ENCODE measurements at places on chromosomes 6 and 20.

DNA sequence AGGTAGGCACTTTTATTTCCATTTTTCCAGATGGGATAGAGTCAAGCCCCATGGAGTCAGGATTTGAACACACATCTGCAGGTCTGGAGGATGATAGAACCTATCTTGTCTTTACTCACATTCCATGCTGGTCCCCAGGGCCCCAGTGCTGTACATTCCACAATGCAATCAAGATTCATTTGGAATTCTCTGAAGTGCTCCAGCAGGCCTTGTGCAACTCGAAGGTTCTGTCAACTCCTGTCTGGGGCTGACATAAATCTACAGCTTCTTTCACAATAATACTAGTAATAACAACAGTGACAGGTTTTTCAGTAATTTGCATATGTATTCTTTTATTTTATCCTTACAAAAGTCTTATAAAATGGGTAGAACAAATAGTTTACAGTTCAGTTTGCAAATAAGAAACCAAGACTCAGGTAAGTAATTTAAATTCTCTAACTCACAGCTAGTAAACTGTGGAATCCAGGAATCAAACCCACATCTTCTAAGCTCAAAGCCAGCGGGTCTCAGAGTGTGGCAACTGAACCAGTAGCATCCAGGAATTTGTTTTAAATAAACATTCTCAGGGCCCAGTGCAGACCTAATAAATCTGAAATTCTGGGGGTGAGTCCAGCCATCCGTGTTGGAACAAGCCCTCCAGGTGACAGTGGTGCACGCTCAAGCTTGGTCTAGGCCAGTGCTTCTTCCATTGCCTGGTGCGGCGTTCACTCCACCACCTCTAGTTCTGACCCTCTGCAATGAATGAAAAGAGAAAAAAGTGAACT is 137.0 kb upstream of the TNFAIP3 start:
- no peak for DNase-seq

DNA sequence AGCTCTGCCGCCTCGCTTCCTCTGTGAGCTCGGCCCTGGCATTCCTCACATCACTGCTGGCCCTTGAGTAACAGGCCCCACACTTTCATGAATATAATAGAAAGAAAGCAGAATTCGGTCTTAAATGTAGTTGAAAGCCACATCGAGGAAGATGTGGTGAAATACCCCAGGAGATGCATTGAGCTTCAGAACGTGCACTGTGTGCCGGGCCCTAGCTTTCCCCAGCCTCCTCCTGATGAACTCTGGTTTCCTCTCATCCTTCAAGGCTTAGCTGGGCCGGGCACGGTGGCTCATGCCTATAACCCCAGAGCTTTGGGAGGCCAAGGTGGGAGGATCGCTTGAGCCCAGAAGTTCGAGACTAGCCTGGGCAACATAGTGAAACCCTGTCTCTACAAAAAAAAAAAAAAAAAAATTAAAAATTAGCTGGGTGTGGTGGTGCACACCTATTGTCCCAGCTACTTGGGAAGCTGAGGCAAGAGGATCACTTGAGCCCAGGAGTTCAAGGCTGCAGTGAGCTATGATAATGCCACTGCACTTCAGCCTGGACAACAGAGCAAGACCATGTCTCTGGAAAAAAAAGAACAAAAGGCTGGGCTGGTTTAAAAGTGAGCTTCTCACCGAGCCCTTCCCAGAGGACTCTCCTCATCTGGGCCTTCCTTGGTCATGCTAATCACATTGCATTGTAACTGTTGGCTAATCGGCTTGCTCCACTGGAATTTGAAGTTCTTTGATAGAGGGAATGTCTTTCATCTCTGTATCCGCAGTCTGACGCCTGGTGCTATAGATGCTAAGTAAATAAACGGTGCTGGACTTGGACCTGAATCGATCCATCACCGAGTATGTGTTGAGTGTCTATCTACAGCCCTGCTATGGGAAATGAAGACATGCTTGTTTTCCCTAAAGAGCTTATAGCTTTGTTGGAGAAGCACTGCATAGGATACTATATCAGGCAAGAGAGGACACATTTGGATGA is 43.8 kb upstream of the FOXQ1 start:
- DNase-seq: no peak

DNA sequence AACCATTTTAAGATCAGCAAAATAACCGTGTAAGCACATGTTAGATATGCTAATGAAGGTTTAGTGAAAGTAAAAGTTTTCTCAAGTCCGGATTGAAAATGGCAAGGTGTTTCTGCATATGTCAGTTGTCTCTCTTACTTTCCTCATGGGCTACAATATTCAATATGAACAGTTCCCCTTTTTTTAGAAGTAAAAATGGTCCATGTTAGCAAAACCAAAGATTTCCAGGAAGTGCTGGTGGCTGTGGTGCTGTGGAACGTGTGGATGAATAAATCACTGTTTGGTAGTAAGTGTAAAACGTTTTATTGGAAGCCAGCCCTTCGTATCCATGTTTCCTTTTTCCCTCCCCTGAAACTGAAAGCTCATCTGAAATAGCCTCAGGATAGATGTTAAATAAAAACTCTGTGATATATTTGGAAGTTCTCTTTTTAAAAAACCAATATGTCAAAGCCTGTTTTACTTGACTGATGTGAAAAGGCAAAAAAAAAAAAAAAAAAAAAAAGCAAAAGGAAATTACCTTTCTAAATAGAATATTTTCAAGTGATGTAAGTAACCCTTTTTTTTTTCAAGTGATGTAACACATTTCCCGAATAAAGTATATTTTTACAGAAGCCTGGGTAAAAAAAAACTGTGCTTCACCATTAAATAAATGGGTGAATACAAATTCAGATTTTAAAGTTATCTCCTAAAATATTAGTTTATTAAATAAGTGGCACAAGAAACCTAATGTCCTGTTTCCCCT is 41.9 kb downstream of the PLEKHG1 start:
- DNase-seq: no peak

GRCh38 chr20:38406476-38406875 is 28.7 kb downstream of the SNHG17 start:
- no peak for DNase-seq

DNA sequence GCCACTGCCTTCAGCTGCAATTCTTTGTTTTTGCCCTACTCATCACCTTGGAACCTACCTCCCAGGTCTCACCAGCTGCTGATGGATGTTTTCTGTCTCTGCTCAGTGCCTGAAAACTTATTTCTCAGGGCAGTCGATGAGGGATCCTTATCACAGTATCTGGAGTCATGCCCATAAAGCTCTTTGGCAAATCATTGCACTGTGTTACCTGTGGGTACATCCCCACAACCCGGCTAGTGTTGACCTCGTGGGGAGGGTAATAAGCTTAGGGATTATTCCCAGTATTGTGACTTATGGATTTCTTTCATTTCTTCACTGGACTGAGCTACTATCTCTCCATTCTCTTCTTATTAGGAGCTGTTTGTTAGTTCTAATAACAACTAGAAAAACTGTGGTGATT is 91.7 kb downstream of the ELOVL5 start:
- DNase-seq: no peak

- DNase-seq: no peak
Observed at GRCh38 chr6:167760979-167761793, 65.5 kb upstream of the AFDN start.

- no peak for DNase-seq
Observed at GRCh38 chr6:139468178-139468819, 93.9 kb upstream of the CITED2 start.

GRCh38 chr6:150741633-150742200 is 123.8 kb upstream of the MTHFD1L start:
- DNase-seq: no peak

DNA sequence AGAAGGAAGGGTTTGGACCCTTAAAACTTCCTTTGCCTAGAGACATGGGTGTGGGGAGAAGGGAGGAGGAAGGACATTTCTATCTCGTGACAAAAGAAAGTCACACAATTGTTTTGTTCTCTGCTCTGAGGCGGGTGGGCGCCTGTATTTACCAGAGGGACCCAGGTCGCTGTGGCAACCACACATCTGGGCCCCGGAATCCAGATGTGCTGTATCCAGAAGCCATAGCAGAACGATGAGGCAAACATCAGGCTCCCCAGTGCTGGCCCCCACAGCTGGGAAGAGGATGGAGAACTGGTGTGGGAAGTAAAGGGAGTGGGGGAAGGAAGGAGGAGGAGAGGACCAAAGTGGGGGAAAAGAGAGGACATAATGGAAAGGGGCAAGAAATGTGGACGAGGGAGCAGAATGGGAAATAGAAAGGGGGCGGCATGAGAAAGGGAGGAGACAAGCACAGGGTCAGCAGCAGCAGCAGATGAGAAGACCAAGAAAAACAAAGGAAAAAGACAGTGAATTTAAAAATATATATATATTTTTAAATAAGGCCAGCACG is 3.4 kb upstream of the TNXB start:
- no peak for DNase-seq

DNA sequence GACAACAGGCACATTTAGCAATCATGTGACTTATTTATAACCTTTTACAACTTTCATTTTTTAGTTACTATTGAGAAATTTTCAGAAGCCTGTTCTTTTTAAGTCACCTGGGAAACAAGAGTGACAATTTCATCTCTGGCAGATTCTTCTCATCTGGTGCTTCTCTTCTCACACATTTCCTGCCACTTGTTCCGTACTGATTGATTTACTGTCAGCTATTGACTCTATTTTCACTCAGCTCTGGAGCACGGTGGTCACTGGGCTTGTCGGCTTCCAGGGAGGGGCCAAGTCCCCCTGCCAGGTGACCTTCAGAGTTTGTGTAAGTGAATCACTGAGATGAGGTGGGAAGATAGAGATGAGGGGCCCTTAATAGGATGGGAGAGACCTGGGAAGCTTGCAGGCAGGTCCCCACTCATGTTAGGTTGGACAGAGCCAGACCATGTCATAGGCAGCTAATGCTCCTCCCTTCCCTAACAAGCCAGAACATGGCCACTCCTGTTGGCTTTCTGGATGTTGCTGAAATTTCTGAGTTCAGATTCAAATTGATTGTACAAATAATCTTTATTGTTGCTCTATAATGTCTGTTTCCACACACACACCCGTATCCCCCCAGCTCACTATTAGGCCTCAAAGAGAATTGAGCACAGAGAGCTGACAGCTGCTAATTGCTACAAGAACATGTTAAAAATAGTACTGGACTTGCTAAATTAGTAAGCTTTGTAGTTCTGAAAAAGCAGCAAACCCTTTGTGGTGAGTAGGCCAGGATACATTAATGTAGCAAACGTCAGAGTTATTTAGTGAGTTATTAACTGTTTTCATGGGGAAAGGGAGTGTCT is 13.3 kb downstream of the DUSP22 start:
- no peak for DNase-seq

DNA sequence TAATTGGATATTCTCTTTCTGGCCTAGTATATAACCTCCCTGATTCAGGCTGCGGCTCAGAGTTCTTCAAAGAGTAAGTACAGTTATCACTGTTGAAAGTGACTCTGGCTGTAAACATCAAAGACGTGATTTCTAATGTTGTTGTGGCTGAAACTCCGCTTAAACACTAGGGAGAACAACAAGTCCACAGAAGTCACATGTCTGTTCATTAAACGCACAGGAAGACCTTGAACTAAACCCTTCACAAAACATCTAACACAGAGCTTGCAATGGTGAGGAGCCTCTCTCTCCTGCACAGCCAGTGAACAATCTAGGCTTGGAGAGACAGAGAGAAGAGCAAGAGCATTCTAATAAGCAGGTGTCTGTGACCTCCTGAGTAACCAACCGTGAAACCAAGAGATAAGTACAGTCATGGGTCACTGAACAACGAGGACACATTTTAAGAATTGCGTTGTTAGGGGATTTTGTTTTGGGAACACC is 249.3 kb downstream of the PRKN start:
- DNase-seq: no peak

DNA sequence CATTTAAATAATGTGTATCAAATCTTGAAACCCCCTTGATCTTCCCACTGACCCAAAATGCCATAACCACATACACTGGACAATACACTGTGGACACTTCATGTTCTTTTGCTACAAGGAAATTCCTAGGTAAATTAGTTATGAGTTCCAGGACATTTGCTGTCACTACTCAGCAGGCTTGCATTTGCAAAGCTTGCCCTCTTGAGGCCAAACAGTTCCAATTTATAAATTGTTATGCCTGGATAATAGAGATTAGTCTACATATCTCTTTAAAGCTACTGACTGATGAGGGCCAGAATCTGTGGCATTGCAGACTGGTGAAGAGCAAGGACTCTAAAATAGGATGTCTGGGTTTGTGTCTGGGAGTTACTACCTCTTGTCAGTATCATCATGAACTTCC is 17.4 kb upstream of the RAB32 start:
- DNase-seq: no peak

DNA sequence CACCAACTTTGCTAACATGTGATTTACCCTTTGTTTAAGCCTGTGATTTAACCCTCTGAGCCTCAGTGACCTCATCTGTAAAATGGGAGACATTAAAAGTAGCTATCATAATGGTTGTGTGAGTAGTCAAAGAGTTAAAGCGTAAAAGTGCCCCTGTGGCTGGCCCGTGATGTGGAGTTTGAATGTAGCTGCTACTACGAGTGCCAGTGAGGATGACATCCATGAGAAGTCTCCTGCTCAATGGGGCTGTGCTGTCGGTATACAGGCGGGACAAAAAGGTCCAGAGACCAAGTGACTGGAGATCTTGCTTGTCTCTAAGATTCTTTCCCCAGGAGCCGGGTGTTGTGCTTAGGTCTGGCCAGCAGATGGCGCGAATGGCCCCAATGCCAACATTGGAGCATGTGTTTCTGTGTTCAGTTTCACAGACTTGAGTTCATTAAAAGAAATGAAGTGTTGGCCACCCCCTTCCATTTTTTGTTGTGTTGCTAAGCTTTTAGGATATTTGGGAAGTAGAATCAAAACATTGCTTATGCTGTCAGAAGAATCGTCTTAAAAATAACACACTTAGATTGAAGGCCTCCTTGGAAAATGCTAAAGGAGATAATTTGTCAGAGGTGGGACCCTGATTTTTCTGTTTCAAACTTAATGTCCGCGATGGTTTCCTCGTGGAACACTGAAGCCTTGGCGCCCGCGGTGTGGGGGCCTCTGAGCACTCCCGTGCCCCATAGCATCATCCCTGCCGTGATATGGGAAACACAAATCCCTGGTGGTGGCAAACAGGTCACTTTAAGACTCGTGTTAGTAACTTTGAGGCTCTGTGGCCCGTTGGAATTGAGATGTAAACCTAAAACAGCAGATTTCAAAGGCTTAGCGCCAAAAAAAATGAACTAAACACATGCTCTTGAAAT is 9.3 kb upstream of the RBM38 start:
- DNase-seq: peak; percentile 89

- DNase-seq: no peak
Observed at GRCh38 chr6:14061643-14062042, 55.9 kb upstream of the CD83 start.

DNA sequence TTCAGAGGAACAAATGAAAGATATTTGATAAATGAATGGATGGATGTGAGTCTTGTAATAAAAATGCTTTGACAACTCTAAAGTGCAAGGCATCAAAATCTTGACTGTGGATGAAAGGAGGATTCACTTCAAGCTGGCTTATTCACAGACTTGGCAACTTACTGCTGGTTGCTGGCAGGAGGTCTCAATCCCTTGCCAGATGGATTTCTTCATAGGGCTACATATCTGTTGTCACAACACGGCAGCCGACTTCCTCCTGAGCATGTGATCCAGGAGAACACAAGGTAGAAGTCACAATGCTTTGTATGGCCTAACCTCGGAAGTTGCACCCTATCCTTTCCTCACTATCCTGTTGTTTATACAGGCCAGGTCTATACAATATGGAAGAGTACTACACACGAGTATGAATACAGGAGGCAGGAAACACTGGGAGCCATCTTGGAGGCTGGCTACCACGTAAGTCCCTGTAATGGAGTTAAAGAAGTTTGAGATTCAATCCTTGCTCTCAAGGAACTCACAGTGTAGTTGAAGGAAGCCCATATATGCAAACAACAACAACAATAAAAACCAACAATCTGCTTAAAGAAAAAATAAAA is 97.9 kb downstream of the ID4 start:
- no peak for DNase-seq

GRCh38 chr6:137931849-137932465 is 64.9 kb downstream of the TNFAIP3 start:
- no peak for DNase-seq

Measured in urothelium cell line (cell line).